ENCODE measurements at places on chromosomes 3 and 15. TPM values are rescaled to one million over a fixed set of nuclear protein-coding genes. Genes with fewer than 3 reads are reported as not detected.

GRCh38 chr3:139987908-139988307 is 52.9 kb downstream of the CLSTN2 start:
- no peak for ATAC-seq

- no peak for ATAC-seq
Observed at GRCh38 chr3:1330107-1330506, 237.3 kb downstream of the CNTN6 start.

- ATAC-seq: peak; percentile 70
Observed at GRCh38 chr3:152737021-152737908, 97.7 kb upstream of the P2RY1 start.

GRCh38 chr15:67731112-67731721 is 94.1 kb upstream of the SKOR1 start:
- ATAC-seq: no peak

GRCh38 chr3:10470120-10471053 is 35.0 kb downstream of the ATP2B2 start:
- ATAC-seq: no peak

DNA sequence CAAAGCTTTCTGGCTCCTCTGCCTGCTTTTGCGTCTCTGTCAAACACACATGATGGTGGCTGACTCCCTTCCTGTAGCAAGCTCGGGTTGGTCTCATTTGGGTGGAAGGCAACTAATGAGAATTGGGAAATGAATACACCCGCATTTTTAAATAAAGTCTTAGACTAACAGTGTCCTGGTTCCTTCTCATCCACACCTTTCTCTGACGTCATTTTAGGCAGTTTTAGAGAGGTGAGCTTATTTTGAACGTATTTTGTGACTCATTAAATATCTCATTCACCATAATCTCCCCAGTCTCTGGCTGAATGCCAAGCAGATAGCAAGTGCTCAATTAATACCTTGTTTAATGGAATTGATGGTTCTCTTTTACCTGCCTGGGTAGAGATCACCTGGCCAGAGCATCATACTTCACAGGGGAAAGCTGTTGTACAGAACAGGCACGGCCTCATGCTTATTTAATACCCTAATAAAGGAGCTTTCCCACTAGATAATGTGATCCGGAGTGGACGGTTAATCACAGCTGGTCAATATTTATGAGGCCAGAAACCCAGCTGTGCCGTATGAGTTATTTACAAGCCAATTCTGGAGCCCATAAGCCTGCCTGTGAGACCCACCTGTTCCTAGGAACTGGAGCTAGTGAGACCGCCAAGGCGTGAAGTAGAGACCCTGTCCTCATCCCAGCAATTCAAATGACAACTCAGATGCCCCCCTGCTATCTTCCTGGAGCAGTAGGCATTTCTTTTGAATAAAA is 149.7 kb upstream of the PROK2 start:
- no peak for ATAC-seq

GRCh38 chr15:35327789-35328188 is 218.2 kb downstream of the DPH6 start:
- ATAC-seq: no peak

GRCh38 chr3:17035033-17035432 is 150.3 kb downstream of the PLCL2 start:
- ATAC-seq: no peak

GRCh38 chr3:196238612-196239560 is 22.6 kb downstream of the SLC51A start:
- no peak for ATAC-seq

GRCh38 chr3:174488527-174488926 is 370.6 kb upstream of the NAALADL2 start:
- ATAC-seq: no peak

DNA sequence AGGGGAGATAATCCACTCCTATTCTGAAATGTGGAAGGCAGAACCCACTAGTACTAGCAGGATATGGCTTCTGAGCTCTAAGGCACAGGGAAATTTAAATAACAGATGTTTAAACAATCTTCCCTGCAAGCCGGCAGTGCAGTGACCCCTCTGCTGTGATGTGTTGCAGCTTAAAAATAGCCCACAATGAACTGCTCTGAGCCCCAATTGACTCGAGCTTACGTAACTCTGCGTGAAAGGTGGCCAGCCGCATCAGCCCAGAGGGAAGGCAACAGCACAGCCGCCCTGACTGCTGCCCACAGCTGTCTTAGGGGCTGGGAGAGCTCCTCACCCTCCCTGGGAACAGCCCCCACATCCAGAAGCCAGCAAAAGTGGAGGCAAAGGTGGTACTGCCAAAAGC is 12.5 kb upstream of the CAMKV start:
- no peak for ATAC-seq

DNA sequence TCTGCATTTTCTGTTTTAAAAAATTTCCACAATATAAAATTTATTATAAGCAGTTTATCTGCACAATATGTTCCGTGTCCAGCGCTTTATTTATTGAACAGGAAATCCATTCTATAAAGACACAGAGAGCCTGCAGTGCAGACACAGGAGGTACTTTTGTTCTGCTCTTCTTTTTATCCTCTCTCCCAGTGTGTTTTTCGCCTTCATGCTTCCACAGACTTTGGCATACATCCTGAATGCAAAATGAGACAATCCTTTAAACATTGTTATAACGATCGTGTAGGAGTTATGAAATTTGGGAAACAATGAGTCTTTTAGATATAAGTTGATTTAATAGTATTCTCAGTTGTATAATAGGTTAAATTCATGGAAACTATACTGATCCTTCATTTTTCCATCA is 749.2 kb downstream of the NAALADL2 start:
- ATAC-seq: no peak

DNA sequence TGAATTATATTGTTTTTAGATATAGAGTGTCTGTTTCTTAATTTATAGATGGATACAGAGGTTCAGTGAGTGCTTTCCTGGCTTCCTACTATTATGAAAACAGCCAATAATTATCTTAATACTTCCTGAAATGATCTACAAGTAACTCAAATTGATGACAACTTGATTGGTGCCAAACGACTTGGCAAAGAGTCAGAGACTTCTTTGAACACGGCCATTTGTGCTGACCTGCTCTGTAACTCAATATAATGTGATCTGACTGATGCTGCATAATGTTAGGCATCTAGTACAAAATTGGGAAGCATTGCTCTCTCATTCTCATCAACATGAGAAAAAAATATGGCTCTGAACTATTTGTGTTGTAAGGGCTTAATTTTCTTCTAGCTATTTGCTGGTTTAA is 193.9 kb downstream of the DIPK2A start:
- no peak for ATAC-seq

- no peak for ATAC-seq
Observed at GRCh38 chr3:49158792-49159191, 7.3 kb downstream of the CCDC71 start.

- no peak for ATAC-seq
Observed at GRCh38 chr15:64800476-64800875, 25.0 kb downstream of the PIF1 start.

DNA sequence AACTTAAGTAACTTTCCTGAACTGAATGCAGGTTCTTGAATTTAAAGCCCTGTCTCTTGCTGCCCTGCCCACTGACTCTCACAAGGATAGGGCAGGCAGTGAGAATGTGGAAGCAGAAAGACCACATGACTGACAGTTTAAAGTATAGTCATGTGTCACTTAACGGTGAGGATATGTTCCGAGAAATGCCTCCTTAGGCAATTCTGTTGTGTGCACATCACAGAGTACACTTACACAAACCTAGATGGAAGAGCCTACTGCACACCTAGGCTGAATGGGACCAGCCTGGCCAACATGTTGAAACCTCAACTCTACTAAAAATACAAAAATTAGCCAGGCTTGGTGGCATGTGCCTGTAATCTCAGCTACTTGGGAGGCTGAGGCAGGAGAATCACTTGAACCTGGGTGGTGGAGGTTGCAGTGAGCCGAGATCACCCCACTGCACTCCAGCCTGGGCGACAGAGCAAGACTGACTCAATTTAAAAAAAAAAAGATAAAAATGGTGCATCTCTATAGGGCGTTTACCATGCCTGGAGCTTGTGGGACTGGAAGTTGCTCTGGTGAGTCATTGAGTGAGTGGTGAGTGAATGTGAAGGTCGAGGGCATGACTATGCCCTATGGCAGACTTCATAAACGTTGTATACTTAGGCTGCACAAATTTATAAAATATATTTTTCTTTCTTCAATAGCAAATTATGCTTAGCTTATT is 18.9 kb upstream of the COPG1 start:
- peak; percentile 98 for ATAC-seq

- no peak for ATAC-seq
Observed at GRCh38 chr3:141104151-141104821, 53.1 kb downstream of the SPSB4 start.

GRCh38 chr15:75697523-75697922 is 15.1 kb downstream of the CSPG4 start:
- no peak for ATAC-seq

- ATAC-seq: no peak
Observed at GRCh38 chr3:127384717-127385539, 97.1 kb upstream of the PRR20G start.

GRCh38 chr3:180983136-180983535 is 6.4 kb downstream of the DNAJC19 start:
- ATAC-seq: no peak

MST1 gene
- 28.2 TPM for total RNA-seq

TAGLN3 gene
- 7.1 TPM for total RNA-seq

ZNF860 gene
- 0.91 TPM for total RNA-seq

CHRD gene
- 0.05 TPM for total RNA-seq

HRG gene
- not detected for total RNA-seq

ZXDC gene
- 27.0 TPM for total RNA-seq

DNAH12 gene
- total RNA-seq: not detected

GMNC gene
- total RNA-seq: not detected

All from activated T-helper 17 cell treated with anti-CD3 and anti-CD28 coated beads, Interleukin-2, amount 50 U/mL, for 72 hours (primary cell).